ENCODE measurements at places on chromosomes 12 and 14.
A peak's percentile ranks its signal among the peaks of the same experiment; 100 is the strongest.

DNA sequence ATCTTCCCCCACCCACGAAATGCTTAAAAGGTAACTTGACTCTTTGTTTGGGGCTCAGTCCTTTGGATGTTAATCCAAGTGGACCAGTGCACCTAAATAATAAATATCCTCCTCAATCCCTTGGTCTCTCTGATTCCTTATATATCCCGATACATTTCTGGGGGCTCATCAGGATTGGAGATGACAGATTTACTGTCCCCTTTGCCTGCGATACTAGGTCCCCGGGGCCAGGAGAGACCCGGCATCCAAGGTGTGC is 26.3 kb downstream of the KLRK1 start:
- DNase-seq = no peak

- DNase-seq = no peak
These were observed 85.9 kb downstream of the VEZT start for GRCh38 chr12:95303476-95303875.

DNA sequence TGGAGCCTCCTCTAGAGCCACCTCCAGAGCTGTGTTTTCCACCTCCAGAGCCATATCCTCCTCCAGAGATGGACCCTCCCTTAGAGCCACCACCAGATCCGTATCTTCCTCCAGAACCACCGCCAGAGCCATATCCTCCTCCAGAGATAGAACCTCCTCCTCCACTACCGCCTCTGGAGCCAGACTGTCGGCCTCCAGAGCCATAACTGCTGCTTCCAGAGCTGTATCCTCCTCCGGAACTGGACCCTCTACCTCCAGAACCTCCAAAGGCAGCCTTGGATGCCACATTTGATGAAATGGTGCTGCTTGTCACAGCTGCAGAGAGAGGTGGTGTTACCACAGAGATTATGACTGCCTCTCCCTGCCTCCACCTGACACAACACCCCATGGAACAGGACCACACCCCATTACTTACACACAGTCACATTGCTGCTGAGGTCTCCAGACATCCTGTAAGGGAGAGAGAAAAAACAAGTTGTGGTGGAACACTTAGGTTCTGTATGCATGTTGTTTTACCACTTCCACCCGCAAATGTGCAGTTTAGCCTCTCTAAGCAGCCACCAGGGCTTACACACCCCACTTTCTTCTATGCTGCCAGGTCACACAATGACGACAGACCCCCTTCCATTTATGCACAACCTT is 6.8 kb downstream of the KRT2 start:
- DNase-seq = no peak

DNA sequence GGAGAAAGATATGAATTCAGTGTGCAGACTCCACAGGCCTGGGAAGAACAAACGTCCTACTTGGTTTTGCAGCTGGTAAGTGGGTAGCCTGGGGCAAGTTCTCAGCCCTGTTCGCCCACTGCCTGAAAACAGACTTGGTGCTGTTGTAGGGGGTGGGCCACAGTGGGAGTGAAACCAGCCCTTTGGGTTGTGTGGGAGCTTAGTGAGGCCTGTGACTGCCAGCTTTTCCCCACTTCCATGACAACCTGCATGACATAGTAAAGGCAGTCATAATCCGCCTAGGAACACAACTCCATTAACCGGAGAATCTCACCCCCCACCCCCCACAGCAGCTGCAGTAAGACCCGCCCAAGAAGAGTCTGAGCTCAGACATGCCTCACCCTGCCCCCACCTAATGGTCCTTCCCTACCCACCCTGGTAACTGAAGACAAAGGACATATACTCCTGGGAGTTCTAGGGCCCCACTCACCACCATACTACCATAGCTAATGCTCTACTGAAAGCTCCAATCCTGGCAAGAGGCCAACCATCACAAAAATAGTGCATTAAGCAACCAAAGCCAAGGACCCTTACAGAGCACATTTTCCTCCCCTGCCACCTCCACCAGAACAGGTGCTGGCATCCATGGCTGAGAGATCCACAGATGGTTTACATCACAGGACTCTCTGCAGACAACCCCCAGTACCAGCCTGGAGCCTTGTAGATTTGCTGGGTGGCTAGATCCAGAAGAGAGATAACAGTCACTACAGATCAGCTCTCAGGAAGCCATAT is 39.8 kb upstream of the LMNTD1 start:
- DNase-seq = no peak

DNA sequence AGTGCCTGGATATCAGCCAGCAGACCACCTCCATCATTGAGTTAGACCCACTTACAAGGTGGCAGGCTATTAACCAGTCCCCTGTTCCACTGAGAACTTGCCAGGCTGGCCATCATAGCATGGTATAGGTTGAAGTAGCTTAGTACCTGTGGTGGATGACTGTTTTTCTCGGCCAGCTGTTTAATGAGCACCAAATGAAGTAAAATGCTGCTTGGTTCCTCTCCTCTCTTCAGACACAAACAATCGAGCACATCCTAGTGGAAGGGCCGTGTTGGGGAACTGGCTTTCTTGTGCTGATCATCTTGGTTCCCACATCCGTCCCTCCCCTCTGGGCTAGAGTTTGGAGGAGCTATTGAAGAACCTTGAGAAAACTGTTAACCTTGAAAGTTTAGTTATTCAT is 486.2 kb downstream of the RAD51B start:
- no peak for DNase-seq

DNA sequence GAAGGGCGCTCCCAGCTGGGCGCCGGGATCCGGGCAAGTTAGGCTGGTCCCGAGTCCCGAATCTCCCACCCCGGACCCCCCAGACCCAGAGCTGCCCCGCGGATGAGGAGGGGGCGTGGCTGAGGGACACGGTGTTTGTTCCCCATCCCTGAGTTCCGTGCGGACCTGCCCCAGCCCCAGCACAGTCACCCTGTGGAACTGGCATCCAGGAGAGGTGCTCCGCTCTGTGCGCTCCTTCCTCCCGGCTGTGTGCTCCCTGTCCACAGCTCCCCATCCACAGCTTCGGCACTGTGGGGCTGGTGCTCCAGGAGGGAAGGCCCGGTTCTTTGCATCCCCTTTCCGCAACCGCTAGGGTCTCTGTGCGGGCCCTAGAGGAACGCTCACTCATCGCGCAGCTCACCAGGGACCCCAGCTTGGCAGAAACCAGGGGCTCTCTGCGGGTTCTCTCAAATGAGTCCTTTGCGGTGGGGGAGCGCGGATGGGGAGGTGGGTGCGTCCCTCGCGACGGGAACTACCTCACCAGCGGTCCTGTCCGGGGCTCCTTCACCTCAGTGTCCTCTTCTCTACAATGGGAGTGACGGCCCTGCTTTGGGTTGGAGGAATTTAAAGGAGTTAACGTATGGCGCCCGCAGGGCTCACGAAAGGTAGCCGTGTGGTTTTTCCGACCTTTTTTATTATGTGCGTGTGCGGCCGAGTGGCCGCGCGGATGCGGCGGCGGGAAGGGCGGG is 845 bp downstream of the TMEM132C start:
- no peak for DNase-seq

- no peak for DNase-seq
These were observed 48.8 kb downstream of the LRTM2 start for GRCh38 chr12:1869145-1869544.

DNA sequence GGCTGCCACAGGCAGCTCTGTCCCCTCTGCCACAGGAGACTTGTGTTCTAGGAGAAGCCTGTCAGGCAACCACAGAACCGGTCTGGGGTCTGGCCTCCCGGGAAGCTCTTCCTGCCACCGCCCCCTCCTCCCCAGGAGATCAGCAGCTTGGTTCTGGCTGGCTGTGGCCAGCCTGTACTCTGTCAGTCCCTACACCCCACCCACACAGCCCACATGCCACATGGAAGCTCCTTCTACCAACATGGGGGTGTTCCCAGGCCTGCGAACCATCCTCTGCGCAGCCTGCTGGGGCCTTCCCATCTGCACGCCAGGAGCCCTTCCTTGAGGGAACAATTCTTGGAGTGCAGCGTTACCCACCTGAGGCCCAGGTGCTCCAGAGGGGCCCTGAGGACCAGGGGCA is 16.8 kb downstream of the TMEM106C start:
- DNase-seq = no peak

DNA sequence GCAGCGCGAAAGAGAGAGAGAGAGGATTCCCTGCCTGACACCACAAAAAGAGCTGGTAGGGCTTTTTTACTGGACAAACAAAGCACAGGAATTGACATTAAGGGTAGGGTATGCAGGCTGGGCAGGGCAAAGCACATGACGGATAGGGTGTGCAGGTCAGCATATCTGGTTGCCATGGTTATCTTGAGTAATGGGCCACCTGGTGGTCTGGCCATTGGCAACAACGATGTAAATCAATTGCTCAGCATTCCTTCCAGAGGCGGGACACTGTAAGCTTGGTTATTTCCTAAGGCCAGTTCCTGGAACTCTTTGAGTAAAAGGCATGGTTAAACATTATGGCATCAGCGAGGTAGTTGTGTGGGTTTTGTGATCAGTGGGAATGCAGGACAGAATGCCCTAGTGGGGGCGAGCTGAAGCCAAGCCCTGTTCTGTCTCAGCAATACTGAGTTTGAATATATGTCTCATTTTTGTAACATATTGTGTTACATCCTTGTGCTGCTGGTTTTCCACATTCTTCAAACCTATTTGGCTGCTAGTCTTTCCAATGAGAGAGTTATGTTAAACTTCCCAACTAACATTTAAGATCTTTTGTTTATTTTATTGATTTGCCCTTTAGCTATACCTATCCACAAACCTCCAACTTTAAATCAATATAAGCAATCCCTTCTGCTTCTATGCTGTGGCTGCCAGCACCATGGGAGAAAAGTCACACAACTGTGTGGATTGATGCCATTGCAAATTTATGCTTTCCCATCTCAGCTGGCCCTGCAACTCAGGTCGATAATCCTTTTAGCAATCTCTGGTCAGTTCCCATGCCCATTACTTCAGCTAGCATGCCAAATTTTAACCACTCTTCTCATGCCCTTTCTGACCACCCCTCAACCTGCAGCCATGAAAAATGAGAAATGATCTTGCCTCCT is 396.7 kb upstream of the PDE3A start:
- peak; percentile 54 for DNase-seq

- no peak for DNase-seq
These were observed 157.0 kb upstream of the LMNTD1 start for GRCh38 chr12:25710128-25710527.

GRCh38 chr12:48815126-48816110 is 2.9 kb upstream of the CACNB3 start:
- peak; percentile 74 for DNase-seq

DNA sequence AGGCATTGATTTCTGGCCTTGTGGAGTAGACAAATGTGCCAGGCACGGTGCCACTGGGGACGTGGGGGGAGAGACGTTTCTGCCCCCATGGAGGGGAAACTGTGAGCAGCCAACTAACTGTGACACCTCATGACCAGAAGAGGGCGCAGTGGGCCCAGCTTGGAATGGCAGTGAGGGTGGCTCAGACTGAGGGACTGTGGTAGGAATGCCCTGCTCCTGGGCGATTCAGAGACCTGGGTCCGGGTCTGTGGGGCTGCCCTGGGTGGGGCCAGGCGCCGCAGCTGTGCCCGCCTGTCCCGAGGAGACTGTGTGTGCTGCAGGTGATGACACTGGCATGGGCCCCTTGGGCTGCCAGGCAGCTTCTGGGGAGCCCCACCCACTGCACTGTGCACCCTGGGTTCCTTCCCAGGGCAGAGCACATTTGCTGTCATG is 60.6 kb downstream of the SLC25A47 start:
- peak; percentile 77 for DNase-seq

GRCh38 chr12:14696265-14696741 is at the start of gene GUCY2C:
TSS of gene GUCY2C (minus strand) at chr12:14696599. CDS start at chr12:14696448, 151 bp downstream.
- DNase-seq = no peak

DNA sequence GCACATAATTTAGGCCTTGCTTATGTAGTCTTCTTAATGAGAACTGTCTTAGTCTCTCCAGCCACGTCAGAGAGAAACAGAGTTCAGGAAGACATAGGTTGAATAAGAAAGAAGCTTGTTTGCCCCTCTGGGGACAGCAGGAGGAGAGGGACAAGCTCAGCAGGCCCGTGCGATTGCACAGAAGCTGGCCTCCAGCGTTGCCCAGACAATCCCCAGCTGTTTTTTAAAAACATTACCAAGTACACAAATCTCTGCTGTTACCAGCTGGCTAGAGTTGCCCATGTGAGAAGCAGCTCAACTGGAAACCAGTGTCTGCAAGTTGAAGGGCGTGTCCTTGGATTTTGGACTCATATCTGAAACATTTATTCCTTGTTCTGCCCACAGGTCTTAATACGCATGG is 232.6 kb downstream of the EFCAB11 start:
- no peak for DNase-seq

DNA sequence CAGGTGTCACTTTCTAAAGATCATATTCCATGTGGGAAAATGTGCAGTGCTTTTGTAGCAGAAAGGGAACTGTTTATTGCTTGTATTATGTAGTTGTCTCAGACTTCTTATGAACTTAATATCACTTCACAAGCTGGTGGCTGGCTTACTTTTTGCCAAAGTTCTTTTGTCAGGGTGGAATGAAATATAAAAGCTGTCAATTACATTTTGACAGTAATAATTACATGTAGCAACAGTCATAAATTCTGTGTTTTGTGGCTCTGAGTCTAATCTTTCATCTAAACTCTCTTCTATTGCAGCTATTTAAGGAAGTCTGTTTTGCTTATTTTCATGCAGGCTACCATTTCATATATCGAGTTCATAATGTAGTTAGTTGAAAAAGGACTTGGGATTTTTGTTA is 106.6 kb downstream of the OTOGL start:
- no peak for DNase-seq
